ENCODE measurements at places on chromosomes 6 and 20.

DNA sequence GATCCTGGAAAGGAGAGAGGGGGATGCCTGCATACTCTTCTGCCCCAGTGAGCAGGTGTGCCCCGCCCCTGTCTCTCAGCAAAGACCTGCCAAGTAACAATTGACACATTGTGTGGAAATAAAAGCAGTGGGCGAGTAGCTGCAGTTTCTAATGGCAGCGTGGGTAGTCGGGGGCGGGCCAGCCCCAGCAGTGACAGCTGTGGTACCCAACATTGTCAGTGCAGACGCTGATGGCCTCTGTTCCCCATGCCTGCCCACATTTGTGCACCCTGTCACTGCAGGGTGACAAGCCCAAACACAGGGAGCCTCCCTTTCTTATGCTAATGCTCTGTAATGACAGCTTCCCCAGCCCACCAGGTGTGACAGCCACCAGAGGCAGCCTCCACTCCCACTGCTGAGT is 491.7 kb downstream of the DHX35 start:
- no peaks in the 10 kb centered on the region for H3K4me1 ChIP-seq
- DNase-seq: no peak
- H3K36me3 ChIP-seq: no peaks in the 10 kb centered on the region
- no peak overlapping the region for H3K4me3 ChIP-seq
- no peak overlapping the region for H3K27ac ChIP-seq

DNA sequence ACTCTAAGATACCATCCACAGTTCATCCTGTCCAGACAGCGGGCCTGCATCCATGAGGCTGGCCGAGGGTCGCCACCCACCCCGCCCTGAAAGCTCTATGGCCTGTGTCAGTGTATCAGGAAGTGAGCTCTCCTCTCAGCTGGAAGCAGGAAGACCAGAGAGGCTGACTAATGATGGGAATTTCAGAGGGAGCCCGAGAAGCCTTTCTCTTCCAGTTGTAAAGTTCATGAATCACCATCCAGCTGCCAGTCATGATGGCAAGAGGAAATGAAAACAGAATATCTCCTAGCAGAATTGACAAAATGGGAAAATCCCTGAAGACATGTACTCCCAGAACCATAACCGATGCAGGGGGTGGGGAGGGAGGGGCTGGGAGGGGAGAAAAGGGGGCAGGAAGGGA is 109.6 kb upstream of the RPS6KA2 start:
- peak; percentile 33 for DNase-seq
- H3K27ac ChIP-seq: no peak overlapping the region
- H3K4me1 ChIP-seq: peaks cover 3% of the 10 kb centered on the region
- H3K27me3 ChIP-seq: no peaks in the 10 kb centered on the region

DNA sequence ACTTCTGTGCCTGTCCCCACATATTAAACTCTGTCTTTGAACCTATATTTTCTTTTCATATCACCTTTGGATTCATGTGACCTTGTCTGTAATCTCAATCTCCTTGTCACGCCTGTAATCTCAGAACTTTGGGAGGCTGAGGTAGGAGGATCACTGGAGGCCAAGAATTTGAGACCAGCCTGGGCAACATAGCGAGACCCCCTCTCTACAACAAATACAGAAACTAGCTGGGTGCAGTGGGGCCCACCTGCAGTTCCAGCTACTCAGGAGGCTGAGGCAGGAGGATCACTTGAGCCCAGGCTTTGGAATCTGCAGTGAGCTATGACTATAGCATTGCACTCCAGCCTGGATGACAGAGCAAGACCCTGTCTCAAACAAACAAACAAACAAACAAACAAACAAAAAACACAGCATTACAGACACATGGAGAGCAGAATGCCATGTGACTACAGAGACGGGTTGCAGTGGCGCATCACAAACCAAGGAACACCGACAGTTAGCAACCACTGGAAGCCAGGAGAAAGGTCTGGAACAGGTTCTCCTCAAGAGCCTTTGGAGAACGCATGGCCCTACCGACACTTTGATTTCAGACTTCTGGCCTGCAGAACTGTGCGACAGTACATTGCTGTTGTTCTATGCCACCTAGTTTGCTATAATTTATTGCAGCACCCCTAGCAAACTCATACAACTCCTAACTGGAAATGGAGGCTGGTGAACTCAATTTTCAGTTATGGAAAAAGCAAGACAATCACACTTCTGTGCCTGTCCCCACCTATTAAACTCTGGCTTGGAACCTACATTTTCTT is 14.6 kb upstream of the TIAM2 start:
- H3K4me1 ChIP-seq: peaks cover 5% of the 10 kb centered on the region
- H3K27ac ChIP-seq: peak overlapping the region; percentile 85
- H3K27me3 ChIP-seq: no peaks in the 10 kb centered on the region
- no peak for DNase-seq
- no peaks in the 10 kb centered on the region for H3K36me3 ChIP-seq
- H3K4me3 ChIP-seq: no peak overlapping the region

- no peaks in the 10 kb centered on the region for H3K36me3 ChIP-seq
- no peaks in the 10 kb centered on the region for H3K4me1 ChIP-seq
- H3K4me3 ChIP-seq: no peak overlapping the region
- H3K27ac ChIP-seq: no peak overlapping the region
- no peaks in the 10 kb centered on the region for H3K27me3 ChIP-seq
Observed at GRCh38 chr20:40997116-40997515, 31.5 kb upstream of the TOP1 start.

DNA sequence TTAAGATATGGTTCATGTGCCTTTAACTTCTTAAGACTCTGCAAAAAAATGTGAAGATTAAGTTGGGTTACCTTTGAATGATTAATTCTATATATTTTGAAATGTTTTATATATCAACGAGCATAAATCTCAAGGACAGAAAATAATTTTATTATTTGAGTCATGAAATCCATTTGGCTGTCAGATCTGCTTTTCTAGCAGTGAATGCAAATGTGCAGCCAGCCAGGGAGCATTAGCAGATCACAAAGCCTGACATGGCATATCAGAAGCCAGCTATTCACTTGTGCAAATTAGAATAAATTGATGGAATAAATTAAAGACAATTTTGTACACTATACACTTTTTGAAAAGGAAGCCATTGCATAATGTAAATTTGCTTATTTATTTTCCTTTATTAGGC is 424.3 kb downstream of the ADGRB3 start:
- H3K4me3 ChIP-seq: no peak overlapping the region
- H3K4me1 ChIP-seq: no peaks in the 10 kb centered on the region
- H3K27me3 ChIP-seq: no peaks in the 10 kb centered on the region

All from hepatocyte (in vitro differentiated cells).